ENCODE measurements at places on chromosomes 5 and 9.

GRCh38 chr5:81884871-81885270 is 87.0 kb upstream of the ATG10 start:
- DNase-seq, result no peak

DNA sequence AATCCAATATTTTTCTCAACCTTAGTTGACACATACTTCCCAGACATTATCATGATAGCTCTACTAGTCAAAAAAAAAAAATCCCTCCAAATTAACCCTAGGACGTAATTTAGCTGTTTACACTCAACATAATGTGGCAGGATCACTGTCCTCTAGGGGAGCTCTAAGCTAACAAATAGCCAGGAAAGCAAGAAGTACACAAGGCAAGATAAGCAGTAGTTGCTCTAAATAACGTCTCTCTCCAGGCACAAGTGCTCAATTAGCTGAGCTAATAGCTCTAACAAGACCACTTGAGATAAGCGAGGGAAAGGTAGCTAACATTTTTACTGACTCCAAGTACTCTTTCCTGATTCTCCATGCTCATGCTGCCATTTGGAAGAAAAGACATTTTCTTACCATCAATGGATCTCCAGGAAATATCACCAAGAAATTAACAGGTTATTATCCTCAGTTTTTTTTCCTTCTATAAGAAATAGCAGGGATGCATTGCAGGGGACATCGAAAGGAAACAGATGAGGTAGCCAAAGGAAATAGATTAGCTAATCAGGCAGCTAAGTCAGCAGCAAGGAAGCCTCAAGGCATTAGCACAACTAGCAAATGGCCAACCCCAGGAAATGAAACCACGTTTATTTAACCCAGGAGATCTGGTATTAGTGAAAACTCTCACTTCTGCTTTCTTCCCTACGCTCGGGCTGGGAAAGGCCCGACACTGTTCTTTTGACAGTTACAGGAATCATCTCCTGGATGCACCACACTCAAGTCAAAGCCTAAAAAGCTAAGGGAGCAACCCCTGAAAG is 614.1 kb downstream of the PTPRD start:
- no peak for DNase-seq

- no peak for DNase-seq
Measured at GRCh38 chr9:134318941-134319305, 7.3 kb upstream of the RXRA start.

GRCh38 chr9:72356041-72356582 is 8.9 kb downstream of the ZFAND5 start:
- peak; percentile 14 for DNase-seq

DNA sequence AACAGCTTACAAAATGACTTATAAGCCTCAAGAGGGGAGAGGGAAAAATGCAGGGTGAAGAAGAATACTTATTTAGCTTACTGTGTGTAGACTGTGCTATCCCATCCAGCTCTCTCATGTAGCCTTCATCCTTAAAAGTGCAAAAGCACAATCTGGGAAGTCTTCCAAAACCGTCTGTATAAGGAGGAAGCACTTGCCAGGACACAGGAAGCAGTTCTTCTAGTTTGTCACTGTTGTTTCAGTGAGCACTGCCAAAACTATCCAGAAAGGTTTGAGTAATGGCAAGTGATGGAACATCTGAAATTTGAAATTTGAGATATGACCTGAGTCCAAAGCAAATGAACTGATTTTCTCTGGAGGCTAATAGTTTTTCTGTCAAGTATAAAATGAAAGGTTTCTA is 140.8 kb upstream of the ISL1 start:
- no peak for DNase-seq

- no peak for DNase-seq
Measured at GRCh38 chr5:10525124-10525495, 38.8 kb upstream of the ANKRD33B start.

DNA sequence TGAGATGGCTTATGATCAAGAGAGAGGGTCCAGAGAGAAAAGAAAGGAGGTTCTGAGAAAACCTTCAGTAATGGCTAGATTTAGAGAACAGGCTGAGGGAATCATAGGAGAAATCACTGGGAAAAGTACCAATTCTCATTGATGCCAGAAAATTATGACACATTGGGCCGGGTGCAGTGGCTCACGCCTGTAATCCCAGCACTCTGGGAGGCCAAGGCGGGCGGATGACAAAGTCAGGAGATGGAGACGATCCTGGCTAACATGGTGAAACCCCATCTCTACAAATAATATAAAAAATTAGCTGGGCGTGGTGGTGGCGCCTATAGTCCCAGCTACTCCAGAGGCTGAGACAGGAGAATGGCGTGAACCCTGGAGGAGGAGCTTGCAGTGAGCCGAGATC is 29.5 kb upstream of the PLIN2 start:
- no peak for DNase-seq

- no peak for DNase-seq
Measured at GRCh38 chr9:96128880-96129279, 173.1 kb downstream of the HSD17B3 start.

Measured in CD8-positive, alpha-beta T cell (primary cell).